ENCODE measurements at places on chromosomes 7 and 10.

GRCh38 chr10:130146042-130146441 lies 9.9 kb downstream of the GLRX3 start:
- no peak for DNase-seq

DNA sequence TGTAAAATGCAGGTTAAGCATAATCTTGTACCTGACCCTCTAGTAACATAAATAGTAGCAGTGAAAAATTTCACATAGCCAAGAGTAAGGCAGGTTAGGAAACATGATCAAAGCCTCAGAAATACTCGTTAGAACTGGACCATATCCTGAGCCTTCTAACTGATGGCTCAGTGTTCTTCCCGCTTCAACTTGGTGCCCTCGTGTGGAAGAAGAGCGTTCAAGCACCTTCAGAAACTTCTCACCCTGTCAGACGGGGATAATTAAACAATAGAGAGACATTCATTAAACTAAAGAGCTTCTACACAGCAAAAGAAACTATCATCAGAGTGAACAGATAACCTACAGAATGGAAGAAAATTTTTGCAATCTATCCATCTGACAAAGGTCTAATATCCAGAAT lies 124.5 kb downstream of the MYOF start:
- DNase-seq = no peak

DNA sequence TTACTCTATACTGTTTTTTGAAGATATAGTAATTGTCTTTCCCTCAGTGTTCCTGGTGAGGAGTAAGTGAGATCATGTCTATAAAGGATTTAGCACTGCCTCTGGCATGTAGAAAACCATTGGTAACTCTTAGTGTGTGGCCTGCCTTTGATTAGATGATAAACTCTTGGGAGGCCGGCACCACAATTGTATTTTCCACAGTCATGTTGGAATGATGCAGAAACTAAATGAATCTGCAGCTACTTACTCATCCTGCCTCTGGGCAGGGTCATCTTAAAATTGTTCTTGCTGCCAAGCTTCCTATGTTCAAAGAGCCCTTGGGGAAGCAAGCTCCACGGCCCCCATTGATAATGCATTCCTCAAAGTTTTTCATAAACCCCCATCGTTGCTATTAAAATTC lies 204.6 kb downstream of the ANKRD7 start:
- DNase-seq = no peak

GRCh38 chr7:94039368-94040035 lies 35.3 kb upstream of the BET1 start:
- DNase-seq = no peak

- DNase-seq = no peak
Observed at GRCh38 chr10:64529003-64529350, 1007.8 kb downstream of the REEP3 start.

DNA sequence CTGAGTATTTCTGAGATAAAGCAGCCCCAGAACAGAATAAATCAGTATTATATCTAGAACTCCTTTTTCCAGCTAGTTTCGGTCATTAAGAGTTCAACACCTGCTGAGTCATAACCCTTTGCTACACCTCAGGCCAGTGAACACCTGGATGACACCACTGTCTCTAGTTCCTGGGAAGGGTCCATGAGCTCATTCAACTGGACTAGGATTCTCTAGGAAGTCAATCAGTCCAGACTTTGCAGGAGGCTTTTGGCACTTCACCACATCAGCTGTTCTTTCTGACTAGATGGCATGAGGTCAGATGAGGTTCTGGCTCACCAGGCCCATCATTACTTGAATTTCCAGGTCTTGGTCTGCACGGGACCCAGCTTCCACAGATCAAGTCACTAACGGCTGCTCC lies 11.7 kb downstream of the SLC39A12 start:
- DNase-seq = no peak

- peak; percentile 84 for DNase-seq
Observed at GRCh38 chr7:23467806-23468525, 2.3 kb downstream of the IGF2BP3 start.

- DNase-seq = no peak
Observed at GRCh38 chr10:131567279-131568162, 256.0 kb upstream of the TCERG1L start.

GRCh38 chr7:111765751-111766643 lies 203.7 kb upstream of the IMMP2L start:
- no peak for DNase-seq

DNA sequence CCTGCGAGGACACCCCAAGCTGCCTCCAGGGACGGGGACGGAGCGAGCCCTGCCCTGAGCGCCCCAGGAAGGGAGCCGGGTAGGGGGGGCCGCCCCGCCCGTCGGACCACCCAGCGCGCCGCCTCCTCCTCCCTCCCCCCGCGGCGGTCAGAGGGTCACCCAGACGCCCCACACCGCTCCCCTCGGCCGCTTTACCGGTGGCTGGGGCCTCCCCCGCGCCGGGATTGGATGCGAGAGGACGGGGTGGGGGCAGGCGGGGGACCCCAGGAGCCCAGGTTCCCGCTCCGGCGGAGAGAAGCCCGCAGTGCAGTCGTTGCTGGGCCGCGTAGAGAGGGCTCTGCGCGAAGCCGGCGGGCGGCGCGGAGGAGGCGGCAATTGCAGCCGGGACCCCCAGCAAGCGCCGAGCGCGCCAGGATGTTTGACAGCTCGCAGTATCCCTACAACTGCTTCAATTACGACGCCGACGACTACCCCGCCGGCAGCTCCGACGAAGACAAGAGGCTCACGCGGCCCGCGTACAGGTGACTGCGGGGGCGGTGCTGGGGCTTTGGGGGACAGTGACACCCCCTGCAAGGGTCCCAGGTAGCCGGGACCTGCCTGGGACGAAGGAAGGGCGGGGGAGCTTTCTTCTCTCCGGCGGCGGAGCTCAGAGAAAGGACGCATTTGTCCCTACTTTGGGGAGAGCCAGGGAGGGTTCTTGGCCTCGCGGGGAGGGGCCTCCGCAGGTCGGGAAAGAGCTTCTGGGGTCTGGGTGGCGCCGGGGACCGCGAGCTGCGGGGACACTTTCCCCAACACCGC lies at the start of gene FOXL3:
Gene FOXL3 (plus strand): TSS at position 415 of the 798 bp plus-strand sequence. CDS start 0 bp downstream, at position 415.
- no peak for DNase-seq

DNA sequence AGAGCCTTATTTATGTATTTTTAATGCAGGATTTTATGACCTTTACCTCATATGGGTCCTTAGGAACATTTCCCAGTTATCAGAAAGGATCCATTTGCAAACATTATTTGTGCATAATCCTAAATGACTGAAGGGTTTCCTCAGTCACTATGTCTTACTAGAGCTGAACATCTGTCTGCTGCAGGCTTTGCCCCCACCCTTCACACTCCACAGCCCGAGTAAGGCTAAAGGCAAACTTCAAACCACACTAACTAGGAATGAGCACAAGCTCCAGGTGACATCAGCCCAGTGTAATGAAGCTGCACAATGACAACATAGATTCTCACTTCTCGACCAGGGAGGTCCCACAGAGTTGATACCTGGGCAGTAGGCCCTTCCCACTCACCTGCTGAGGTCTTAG lies 491.3 kb upstream of the MKI67 start:
- no peak for DNase-seq

DNA sequence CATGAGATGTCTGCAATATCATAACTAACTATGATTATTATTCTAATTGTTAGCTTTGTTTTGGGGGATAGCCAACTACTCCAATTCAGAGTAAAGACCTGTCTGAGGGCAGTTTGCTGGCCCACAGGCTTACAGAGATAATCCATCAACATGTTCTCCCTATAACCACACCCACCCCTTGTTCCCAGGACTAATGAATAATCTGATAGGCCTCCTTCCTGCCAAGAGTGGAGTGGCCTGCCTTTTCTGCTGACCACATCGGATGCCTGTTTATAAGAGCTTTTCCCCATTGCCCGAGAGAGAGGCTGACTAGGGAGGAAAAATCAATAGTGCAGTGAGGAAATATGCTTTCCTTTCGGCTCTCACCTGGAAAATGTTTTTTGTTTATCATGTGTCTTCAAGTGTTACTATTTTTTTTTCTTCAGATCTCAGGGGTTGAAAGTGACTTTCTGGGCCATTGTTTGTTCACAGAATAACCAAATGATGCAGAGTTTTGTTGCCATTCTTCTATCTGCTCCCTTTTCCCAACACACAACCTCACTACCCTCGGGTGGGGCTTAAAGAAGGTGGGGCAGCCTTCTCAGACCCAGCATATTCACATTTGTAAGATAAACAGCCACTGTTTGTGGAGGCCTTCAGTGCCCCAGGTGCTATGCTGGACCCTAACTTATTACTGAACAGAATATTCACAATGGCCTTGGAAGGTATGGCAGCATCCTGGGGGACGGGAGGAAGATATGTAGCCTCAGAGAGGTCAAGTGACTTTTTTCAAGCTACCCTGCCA lies 38.4 kb downstream of the PLPP4 start:
- no peak for DNase-seq

GRCh38 chr7:101673951-101674350 lies 44.9 kb upstream of the MYL10 start:
- no peak for DNase-seq

GRCh38 chr10:112525200-112525599 lies 78.2 kb downstream of the VTI1A start:
- DNase-seq = peak; percentile 54

DNA sequence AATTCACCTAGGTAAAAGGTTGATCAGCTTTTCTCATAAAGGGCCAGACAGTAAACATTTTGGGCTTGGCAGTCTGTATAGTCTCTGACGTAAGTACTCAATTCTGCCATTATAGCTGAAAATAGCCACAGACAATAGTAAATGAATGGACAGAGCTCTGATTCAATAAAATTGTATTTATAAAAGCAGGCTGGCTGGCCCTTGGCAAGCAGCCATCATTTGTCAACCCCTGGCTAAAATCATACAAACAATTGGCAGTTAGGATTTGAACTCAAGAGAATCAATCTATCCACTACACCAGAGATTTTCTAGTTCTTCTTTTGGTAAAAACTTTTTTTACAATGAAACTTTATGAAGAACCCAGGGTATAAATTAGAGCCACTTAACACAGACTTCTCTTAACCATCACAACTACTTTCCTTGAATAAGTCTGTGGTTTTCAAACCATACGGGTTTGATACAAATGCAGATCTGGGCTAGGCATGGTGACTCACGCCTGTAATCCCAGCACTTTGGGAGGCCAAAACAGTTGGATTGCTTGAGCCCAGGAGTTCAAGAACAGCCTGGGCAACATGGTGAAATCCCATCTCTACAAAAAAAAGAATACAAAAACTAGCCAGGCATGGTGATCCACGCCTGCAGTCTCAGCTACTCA lies 124.5 kb downstream of the SLC16A9 start:
- no peak for DNase-seq

DNA sequence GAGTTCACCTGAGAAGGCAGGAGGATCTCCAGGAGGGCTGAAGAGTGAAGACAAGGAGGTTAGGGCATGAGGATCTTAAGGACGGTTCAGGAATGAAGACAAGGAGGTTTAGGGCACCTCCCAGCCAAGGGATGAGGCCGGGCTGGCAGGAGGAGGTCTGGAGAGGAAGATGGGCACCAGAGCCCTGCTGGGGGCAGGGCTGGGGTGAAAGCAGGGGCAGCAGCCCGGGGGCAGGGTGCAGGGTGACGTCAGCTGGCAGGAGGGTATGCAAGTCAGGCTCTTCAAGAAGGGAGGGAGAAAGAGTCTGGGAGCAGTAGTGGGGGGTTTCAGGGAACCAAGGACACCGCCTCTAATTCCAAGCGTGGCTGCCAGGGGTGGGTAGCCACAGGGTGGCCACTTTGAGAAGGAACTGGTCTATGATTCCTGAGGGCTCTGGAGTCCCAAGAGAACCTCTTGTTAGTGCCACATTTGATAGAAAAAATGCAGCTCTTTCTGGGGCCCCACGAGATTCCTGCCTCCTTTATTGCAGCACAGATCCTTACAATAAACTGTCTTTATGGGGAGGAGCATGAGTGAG lies 101.6 kb downstream of the C10orf90 start:
- DNase-seq = no peak

DNA sequence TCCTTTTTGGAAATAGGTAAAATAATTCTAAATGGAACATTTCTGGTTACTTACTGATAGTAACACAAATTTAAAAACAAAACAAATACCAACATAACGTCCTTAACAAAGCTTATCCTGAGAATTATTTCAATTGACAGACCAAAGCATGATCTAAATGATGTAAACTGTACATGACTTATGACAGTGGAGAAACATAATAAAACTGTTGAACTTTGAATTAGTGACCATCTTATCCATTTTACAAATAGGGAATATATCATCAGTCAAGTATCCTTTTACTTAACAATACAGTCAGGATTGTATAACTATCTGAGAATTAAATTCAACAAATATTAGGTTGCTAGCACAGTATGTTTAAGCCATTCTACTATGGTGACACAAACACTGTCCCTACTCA lies 2.4 kb downstream of the IPMK start:
- DNase-seq = no peak

DNA sequence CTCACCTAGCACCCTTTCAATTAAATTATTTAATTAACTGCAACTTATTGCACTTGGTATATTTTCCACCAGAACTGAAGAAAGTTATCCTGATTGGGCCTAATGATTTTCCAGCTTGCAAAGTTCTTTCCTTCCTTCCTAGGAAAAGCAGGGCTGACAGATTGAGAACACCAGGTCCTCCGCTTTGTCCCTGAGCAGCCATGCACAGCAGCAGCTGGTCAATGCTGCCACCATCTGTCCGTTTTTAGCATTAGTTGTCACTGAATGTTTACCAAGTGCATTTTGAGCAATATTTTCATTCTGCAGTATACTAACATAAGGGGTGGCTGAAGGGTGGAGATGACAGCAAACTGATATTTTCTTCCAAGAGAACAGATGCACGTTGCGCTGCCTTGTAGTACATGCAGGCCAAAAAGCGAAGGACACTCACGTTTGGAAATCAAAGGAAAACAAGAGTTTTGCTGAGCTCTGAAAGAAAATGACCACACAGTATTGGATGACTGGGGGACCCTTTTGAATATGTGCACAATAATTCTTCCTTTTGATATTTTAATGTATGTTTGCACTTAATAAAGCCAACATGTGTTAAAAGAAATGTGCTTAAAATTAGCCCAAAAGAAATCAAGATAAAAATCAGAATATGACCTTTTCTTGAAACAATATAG lies 248.8 kb upstream of the PTN start:
- peak; percentile 53 for DNase-seq

GRCh38 chr10:113243311-113243710 lies 293.3 kb downstream of the TCF7L2 start:
- DNase-seq = no peak

DNA sequence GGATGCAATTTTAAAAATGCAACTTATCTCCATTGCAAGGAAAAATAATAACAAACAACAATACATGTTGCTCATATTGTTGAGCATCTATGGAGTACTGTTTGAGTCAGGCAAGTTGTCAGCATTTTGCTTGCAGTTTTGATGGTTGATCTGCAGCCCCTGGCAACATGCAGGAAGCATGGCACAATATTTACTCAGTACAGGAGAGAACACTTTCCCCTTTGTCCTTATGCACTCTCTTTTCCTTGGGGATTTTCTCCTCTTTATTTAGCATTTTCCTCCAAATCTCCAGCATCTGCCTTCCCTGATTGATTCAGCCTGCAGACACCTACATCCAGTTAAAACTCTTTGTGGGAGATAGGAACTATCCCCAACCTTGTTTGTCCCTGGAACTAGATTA lies 620.5 kb upstream of the LRRN3 start:
- no peak for DNase-seq
